Stimulated activated naive CD8-positive, alpha-beta T cell treated with anti-CD3 and anti-CD28 coated beads, Interleukin-15, amount 100 ng/mL, for 72 hours (primary cell): ENCODE measurements at places on chromosomes 1 and 21.

DNA sequence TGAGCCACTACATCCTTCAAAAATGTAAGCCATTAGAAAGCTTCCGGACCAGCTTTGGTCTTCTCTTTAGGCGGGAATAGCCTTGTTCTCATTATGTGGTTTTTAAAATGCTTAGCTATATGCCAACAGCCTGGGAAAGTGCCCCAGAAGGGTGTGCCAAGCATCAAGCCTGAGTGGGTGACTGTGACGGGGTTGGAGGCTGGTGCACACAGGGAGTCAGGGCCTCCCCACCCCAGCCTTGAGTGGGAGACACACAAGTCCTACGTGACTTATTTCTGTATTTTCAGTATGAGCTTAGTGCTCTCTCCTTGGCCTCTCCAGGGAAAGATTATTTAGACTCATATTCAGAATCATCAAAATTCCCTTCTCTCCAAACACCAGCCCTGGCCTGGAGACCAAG, 9.8 kb downstream of the UBASH3A start:
- DNase-seq, result no peak

- DNase-seq, result no peak
Observed at GRCh38 chr1:168739908-168740307, 10.9 kb upstream of the DPT start.

DNA sequence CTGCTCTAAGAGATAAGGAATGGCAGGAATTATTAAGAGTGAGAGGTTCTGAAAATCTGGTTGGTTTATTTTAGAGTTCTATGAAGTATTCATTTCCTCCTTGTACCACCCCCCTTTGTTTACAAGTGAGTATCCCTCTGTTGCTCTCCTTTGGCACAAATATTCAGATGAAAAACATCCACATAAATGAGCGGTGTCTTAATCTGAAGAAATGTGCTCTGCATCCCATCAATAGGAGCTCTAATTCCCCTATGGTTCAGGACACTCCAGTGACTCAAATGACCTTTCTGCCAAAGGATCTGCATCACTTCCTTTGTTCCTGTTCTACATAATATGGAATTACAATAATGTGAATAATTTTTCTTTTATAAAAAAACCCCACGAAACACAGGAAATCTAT, 16.6 kb downstream of the DDAH1 start:
- DNase-seq, result no peak

- DNase-seq, result no peak
Observed at GRCh38 chr1:248811514-248812490, 13.9 kb downstream of the SH3BP5L start.

GRCh38 chr1:192884241-192884640, 75.4 kb downstream of the RGS2 start:
- DNase-seq, result no peak

- no peak for DNase-seq
Observed at GRCh38 chr21:14988760-14989159, 76.0 kb downstream of the NRIP1 start.

DNA sequence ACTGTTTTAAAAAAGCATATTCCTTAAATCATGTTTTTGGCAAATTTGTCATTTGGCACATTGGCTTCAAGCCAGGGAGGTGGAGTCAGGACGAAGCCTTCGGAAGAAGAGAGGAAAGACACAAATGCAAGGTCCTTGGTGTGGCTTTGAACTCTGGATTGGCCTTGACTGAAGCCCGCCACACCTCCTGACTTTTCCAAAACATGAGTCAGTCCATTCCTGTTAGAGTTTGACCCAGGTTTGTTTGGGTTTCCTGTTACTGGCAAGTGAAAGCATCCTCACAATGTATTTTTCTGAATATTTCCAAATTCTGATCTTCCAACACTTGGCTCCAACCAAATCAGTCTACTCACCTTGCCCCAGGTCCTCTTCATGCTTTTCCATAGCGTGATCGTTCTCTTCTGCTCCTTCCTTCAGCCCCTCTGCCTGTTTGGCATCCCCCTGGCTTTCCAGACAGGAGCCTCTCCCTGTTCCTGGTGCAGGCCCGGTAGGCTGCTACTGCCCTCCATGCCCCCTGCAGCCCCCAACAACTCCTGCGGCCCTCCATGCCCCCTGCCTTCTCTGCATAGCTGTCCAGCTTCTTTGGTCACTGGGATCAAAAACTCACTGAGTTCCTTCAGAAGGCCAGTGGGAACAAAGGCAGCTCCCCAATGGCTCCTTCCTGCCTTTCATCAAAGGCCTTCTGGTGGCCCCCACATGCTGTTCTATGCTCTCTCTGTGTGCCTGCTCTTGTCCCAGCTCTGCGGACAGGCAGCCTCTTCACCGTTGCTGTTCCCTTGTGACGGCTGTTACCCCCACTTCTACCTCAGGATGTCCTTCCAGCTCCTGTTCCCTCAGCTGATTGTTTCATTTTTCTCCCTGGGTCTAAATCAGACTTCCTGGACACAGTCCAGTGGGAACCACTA, 30.4 kb upstream of the SLC30A1 start:
- no peak for DNase-seq

DNA sequence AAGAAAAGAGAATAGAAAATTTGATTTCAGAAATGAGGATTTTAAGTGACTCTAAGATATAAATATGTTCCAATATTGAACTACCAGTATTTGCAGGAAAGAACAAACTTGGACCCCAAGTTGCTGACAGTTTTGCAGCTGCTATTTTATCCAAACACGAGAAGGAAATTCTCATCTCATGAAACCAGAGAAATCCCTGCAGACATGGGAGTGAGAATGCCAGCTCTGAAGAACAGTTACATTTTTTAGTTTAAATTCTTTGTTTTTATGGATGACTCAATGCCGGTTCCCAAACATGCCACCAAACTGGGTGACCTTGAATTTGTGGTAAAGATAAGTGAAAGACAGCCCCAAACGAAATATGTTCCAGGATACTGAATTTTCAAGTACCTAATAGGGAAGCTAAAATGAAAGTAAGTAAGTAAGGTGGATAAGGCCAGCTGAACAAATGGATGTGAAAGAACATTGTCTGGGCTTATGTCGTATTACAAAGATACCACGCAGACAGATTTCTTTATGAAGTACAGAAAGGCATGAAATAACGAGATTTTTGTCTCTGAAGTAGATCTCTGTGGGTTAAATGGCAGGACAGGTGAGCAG, 19.9 kb downstream of the TLR5 start:
- no peak for DNase-seq

GRCh38 chr1:225996946-225997545, 2.1 kb downstream of the SDE2 start:
- no peak for DNase-seq

DNA sequence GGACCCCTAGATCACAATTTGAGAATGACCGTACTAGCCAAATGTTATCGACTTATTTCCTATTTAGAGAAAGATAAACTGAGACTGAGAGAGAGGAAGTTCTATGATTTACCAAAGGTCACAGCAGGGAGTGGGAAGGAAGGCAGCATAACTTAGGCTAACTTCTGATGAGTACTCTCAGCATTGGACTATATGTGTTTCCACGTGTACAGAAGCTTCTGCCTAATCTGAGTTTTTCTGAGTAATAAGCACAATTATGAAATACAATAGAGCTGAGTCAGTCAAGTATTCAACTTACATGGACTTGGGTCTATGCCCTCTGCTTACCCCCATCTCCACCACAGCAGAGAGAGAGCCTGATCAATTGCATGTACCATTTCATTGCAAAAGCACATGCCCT, 88.1 kb upstream of the HIVEP3 start:
- no peak for DNase-seq
